ENCODE measurements at places on chromosomes 11 and 22. TPM values are rescaled to one million over a fixed set of nuclear protein-coding genes. Genes with fewer than 3 reads are reported as not detected.

GRCh38 chr11:86978756-86979608 lies 23.8 kb upstream of the FZD4 start:
- peak; percentile 68 for DNase-seq
- H3K27ac ChIP-seq: no peak overlapping the region
- peaks cover 3% of the 10 kb centered on the region for H3K4me1 ChIP-seq
- H3K4me3 ChIP-seq: no peak overlapping the region
- H3K27me3 ChIP-seq: no peaks in the 10 kb centered on the region
- H3K36me3 ChIP-seq: no peaks in the 10 kb centered on the region

- no peak overlapping the region for H3K4me3 ChIP-seq
- H3K27ac ChIP-seq: no peak overlapping the region
- no peaks in the 10 kb centered on the region for H3K27me3 ChIP-seq
- DNase-seq: peak; percentile 85
- H3K36me3 ChIP-seq: no peaks in the 10 kb centered on the region
Measured at GRCh38 chr11:1437500-1437899, 47.8 kb downstream of the BRSK2 start.

The APOC3 gene
- not detected for polyA plus RNA-seq

The SMIM35 gene
- polyA plus RNA-seq: 0.15 TPM

GRCh38 chr11:20874358-20874757 lies 205.0 kb downstream of the NELL1 start:
- H3K27me3 ChIP-seq: no peaks in the 10 kb centered on the region
- H3K4me3 ChIP-seq: no peak overlapping the region
- no peaks in the 10 kb centered on the region for H3K36me3 ChIP-seq

DNA sequence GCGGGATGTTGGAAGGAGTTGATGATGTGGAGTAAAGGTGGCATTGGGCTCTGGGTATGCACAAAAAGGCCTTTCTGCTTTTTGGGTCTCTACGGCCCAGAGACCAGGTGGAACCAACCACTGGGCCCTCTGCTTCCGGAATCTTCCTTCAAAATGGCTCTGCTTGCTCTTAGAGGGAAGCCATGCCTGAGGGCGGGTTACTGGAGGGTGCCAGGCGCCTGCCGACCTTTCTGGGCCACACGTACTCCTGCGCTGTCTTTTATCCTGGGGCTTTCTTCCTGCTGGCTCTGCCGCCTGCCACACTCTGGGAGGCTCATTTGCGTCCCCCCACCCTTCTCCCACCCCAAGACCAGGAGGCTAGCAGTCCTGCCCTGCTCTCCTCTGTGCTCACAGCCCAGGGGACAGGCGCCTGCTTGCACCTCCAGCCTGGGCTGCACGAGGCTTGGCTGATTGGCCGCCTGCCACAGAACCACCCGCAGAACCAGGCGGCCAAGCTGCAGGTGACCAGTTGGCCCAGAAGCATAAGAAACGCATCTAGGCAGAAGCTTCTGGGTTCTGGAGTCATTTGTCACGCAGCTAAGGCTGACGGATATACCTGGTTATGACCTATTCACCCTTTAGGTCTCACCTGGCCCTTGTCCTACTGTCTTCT lies 536.9 kb downstream of the TBC1D22A start:
- no peak overlapping the region for H3K27ac ChIP-seq
- no peak overlapping the region for H3K4me3 ChIP-seq
- H3K27me3 ChIP-seq: no peaks in the 10 kb centered on the region

- DNase-seq: no peak
- no peak overlapping the region for H3K27ac ChIP-seq
Measured at GRCh38 chr22:22856364-22856763, 31.3 kb upstream of the IGLL5 start.

- H3K4me3 ChIP-seq: no peak overlapping the region
- DNase-seq: peak; percentile 21
- H3K27me3 ChIP-seq: no peaks in the 10 kb centered on the region
- H3K27ac ChIP-seq: no peak overlapping the region
- H3K36me3 ChIP-seq: no peaks in the 10 kb centered on the region
- H3K4me1 ChIP-seq: peaks cover 5% of the 10 kb centered on the region
Measured at GRCh38 chr22:35352214-35353111, 28.4 kb upstream of the HMOX1 start.

GRCh38 chr22:35634943-35635540 lies 13.2 kb upstream of the APOL6 start:
- H3K27me3 ChIP-seq: no peaks in the 10 kb centered on the region
- DNase-seq: no peak
- H3K36me3 ChIP-seq: no peaks in the 10 kb centered on the region
- no peak overlapping the region for H3K4me3 ChIP-seq
- H3K27ac ChIP-seq: no peak overlapping the region

The LDHAL6A gene
- not detected for polyA plus RNA-seq

DNA sequence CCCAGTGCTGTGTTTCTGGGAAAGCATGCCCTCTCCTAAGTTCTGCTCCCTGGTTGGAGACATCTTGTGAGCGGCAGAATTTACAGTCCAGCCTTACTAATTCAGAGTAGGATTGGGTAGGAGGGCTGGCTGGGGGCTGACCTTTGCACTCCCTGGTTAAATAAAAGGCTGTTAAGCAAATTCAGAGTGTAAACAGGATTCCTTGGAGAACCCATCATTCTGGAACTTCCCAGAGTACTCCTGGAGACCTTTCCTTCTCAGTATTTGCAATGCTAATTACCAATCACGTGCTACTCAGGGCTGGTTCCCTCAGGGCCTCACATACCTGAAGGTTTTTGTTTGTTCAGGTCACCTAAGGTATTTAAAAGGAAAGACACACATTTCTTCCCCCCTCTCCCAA lies 340.2 kb downstream of the TBC1D22A start:
- DNase-seq: no peak
- H3K4me1 ChIP-seq: no peaks in the 10 kb centered on the region
- H3K27me3 ChIP-seq: no peaks in the 10 kb centered on the region
- no peaks in the 10 kb centered on the region for H3K36me3 ChIP-seq

- H3K27ac ChIP-seq: no peak overlapping the region
- no peaks in the 10 kb centered on the region for H3K27me3 ChIP-seq
- peaks cover 6% of the 10 kb centered on the region for H3K4me1 ChIP-seq
- no peak overlapping the region for H3K4me3 ChIP-seq
- no peaks in the 10 kb centered on the region for H3K36me3 ChIP-seq
- no peak for DNase-seq
Measured at GRCh38 chr11:100585728-100586127, 101.4 kb upstream of the ARHGAP42 start.

DNA sequence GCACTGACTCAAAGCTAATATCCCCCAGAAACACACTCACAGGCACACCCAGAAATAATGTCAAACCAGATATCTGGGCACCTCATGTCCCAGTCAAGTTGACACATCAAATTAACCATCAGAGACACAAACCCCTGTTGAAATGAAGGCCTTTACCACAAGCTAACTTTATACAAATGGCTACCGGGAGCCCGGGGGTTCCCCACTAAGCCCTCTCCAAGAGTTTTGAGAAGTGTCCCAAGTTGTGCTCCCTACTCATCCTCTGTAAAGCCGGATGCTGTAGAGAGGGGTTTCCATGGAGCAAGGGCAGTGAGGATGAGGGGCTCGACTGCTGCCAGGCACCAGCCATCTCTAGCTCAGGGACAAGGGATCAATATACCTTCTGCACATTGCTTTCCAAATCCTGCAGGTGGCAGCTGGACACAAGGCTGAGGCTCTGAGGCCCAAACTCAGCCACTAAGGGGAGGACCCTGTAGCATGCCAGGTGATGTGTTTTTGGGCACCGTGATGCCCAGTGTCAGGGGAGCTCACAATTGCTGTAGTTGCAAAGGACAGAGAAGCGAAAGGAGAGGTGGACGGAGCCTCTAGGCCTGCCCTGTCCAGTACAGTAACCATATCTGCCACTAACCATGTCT lies 145.7 kb downstream of the TTC17 start:
- no peaks in the 10 kb centered on the region for H3K36me3 ChIP-seq
- no peaks in the 10 kb centered on the region for H3K27me3 ChIP-seq
- H3K4me1 ChIP-seq: no peaks in the 10 kb centered on the region
- no peak overlapping the region for H3K4me3 ChIP-seq

The TECTA gene
- polyA plus RNA-seq: 0.63 TPM

- H3K27ac ChIP-seq: no peak overlapping the region
- no peaks in the 10 kb centered on the region for H3K4me1 ChIP-seq
- DNase-seq: no peak
- no peak overlapping the region for H3K4me3 ChIP-seq
Measured at GRCh38 chr22:22318723-22319465, 74.3 kb downstream of the VPREB1 start.

The TRIM51 gene
- polyA plus RNA-seq: not detected

DNA sequence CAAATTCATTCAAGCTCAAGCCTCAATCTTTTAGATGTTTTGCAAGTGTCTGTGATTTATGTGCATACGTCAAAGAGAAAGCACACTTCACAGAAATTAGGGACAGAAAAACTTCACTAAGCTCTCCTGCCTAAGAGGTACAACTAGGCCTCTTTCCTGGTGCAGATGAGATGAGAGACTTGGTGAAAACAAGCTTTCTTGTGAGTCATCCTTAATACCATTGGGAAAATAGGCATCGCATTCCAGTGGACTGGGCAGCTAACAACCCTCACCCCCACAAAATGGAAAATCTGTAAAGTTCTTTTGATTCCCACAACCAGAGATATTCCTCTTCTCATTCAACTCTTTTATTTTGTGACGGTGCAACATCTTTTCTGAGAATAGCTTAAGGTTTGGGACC lies 1110.4 kb upstream of the CCDC90B start:
- no peak overlapping the region for H3K4me3 ChIP-seq
- H3K27ac ChIP-seq: no peak overlapping the region
- H3K27me3 ChIP-seq: no peaks in the 10 kb centered on the region
- H3K4me1 ChIP-seq: no peaks in the 10 kb centered on the region

GRCh38 chr11:115993590-115993989 lies 489.4 kb upstream of the CADM1 start:
- H3K27ac ChIP-seq: no peak overlapping the region
- no peak for DNase-seq
- no peaks in the 10 kb centered on the region for H3K27me3 ChIP-seq
- no peak overlapping the region for H3K4me3 ChIP-seq

DNA sequence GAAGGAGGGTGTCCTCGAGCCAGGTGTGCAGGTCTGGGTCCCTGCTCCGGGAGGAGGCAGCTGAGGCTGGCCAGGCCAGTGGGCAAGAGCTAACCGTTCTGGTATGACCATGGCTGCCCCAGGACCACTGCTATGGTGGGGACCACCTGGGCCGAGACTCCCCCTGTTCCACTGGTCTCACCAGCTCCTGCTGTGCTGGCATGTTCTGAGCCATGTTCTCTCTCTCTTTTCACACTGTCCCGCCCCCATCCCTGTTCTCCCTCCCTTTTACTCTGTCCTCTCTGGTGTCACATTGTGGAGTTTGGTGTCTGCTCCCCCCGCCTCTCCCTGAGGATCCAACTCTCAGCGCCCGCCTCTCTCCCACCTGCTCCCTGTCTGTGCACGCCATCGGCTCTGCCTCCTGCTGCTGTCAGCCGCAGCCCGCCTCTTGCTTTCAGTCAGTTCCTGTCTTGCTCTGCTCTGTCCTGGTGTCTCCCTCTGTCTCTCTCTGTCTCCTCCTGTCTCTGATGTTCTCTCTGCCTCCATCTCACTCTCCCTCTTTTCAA lies 66.4 kb downstream of the LRRC32 start:
- H3K27me3 ChIP-seq: no peaks in the 10 kb centered on the region
- no peaks in the 10 kb centered on the region for H3K36me3 ChIP-seq
- DNase-seq: no peak
- no peak overlapping the region for H3K4me3 ChIP-seq
- H3K27ac ChIP-seq: no peak overlapping the region
- peaks cover 4% of the 10 kb centered on the region for H3K4me1 ChIP-seq

- H3K27me3 ChIP-seq: no peaks in the 10 kb centered on the region
- DNase-seq: no peak
- peaks cover 6% of the 10 kb centered on the region for H3K4me1 ChIP-seq
- H3K27ac ChIP-seq: peak overlapping the region; percentile 87
Measured at GRCh38 chr11:57742087-57742452, 779 bp downstream of the SELENOH start.

DNA sequence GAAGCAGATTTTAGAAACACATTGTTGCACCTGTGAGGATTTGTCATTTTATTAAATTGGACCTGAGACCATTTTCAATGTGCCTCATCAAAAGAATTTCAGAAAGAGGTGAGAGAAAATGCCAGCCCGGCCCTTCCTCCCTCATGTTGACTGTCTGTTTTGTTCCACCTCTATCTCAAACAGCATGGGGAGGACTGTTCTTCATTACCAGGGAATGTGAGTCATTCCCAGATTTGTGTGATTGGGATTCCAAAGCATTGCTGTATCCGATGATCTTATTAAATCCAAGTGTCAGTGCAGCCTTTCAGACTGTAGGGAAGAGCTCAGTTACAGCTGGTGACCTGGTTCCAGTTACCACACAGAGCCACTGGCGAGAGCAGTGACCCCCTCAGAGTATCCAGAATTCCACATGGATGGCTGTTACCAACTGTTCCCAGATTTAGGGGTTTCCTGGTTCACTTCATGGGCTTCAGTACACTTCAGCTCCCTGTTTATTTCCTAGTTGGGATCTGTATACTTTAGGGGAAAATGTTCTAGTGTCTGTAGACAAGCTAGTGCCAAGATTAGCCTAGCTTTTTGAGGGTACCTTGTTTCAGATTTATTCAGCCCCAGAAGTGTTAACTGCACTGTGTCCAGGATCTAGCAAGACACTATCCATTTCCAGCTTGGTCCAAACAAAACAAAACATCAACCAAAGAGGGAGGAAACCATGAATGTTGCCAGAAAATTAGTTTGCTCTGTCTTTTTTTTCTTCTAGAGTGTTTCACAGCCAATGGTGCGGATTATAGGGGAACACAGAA lies 20.9 kb downstream of the KREMEN1 start:
- no peak overlapping the region for H3K4me3 ChIP-seq
- H3K27ac ChIP-seq: no peak overlapping the region
- H3K27me3 ChIP-seq: no peaks in the 10 kb centered on the region
- H3K36me3 ChIP-seq: no peaks in the 10 kb centered on the region
- H3K4me1 ChIP-seq: peaks cover 45% of the 10 kb centered on the region
- DNase-seq: peak; percentile 87

- no peaks in the 10 kb centered on the region for H3K4me1 ChIP-seq
- no peak overlapping the region for H3K4me3 ChIP-seq
- no peak for DNase-seq
- no peaks in the 10 kb centered on the region for H3K36me3 ChIP-seq
Measured at GRCh38 chr11:87401653-87402052, 363.9 kb downstream of the TMEM135 start.

The BCO2 gene
- 5.3 TPM for polyA plus RNA-seq

The TMEM191C gene
- polyA plus RNA-seq: 1.7 TPM
